ENCODE measurements at places on chromosomes 1 and 21.

GRCh38 chr1:109531380-109531779, 8.3 kb upstream of the GPR61 start:
- no peak for DNase-seq
- H3K4me3 ChIP-seq, result no peak overlapping the region
- H3K27me3 ChIP-seq, result no peaks in the 10 kb centered on the region
- H3K27ac ChIP-seq, result no peak overlapping the region

DNA sequence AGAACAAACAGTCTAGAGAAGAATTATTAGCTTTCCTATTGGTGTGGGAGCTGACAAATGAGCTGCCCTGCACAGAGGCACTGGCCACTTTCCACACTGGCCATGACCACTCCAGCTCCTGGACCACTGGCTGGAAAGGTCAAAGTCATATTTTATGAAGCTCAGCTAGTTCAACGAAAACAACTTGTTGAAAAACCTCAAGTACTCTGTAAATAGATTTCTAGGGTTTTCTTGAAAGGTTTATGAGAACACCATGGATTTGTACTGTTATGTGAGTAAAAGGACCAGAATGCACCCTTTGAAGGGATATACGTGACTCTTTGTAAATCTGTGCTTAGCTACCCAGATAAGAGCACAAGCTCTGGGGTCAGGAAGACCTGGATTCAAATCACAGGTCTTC, 54.5 kb upstream of the FGGY start:
- no peak overlapping the region for H3K27ac ChIP-seq
- no peaks in the 10 kb centered on the region for H3K36me3 ChIP-seq
- no peak overlapping the region for H3K4me3 ChIP-seq

GRCh38 chr1:219824338-219824737, 104.0 kb downstream of the SLC30A10 start:
- no peak overlapping the region for H3K4me3 ChIP-seq
- no peaks in the 10 kb centered on the region for H3K4me1 ChIP-seq
- no peak for DNase-seq
- no peaks in the 10 kb centered on the region for H3K36me3 ChIP-seq
- H3K27me3 ChIP-seq, result no peaks in the 10 kb centered on the region

DNA sequence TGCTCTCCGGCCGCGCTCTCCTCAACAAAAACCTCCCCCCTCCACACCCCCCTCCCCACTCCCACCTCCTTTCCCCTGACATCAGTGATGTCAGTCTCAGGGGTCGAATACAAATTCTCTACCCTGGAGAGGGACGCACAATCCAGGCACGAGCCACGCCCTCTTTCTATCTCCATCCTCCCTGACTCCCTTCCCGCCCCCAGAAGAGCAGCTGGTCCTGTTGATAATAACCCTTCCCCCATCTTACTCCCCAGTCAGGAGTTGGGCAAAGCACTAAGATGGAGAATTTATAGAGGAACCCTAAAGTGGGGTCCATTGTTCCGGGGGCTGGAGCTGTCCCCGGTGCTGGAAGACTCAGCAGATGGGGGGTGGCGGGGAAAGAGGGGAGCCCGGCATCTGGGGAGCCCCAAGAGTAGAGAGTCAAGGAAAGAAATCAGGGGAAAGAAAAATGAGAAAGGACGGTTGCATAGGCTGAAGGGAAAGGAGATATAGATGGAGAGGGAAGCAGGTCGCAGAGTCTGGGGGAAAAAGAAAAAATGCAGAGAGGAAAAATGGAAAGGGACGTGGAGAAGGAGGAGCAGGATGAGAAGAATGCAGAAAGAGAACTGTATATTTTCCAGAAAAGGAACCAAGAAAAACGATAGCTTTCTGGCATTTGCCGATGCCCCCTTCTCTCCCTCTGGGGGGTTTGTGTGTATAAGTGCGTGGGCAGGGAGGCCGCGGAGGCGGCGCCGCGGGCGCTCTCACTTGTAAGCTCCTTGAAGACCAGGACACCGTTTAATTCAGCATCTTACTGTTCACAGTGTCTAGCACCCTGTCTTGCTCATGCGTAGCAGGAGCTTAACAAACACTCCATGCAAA, at the start of gene CELF3:
Gene CELF3, minus strand, starts transcription at position 33 of the 861 bp plus-strand sequence. CDS start 783 bp downstream, outside the sequence.
- H3K36me3 ChIP-seq, result no peaks in the 10 kb centered on the region
- H3K4me1 ChIP-seq, result peaks cover 7% of the 10 kb centered on the region
- no peak within 1 kb of the TSS for H3K4me3 ChIP-seq
- H3K27me3 ChIP-seq, result peaks cover 78% of the 10 kb centered on the region
- peak; percentile 14 for DNase-seq
- H3K27ac ChIP-seq, result no peak within 1 kb of the TSS

GRCh38 chr1:182217071-182217470, 155.6 kb upstream of the ZNF648 start:
- H3K4me3 ChIP-seq, result no peak overlapping the region
- H3K27me3 ChIP-seq, result no peaks in the 10 kb centered on the region
- DNase-seq, result no peak

DNA sequence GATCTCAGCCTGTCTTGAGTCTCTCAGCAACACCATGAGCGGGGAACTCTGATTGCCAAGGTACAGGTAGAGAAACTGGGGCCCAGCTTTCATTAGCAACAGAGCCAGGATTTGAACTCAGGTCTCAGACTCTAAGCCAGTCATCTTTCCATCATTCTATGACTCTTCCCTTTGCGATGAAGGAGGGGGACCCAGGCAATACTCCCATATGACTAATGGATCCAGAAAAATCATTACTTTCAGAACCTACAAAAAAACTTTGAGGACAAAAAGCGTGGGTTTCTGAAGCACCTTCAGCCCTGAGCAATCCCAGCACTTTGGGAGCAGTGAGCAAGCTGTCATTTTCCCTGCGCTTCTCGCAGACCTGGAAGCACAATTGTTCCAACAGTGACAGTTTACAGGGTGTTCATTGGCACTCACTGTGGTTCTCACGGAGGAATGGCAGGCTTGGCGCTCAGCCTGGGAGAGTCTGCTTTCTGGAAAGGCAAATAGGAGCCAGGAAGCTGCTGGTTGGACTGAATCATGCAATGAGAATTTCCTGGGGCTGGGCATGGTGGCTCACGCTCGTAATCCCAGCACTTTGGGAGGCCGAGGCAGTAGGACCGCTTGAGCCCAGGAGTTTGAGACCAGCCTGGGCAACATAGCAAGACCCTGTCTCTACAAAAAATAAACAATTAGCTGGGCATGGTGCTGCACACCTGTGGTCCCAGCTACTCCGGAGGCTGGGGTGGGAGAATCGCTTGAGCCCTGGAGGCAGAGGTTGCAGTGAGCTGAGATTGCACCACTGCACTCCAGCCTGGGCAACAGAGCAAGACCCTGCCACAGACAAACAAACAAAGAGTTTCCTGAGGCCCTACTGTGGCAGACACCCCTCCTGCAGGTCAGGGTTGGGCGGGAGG, 40.1 kb downstream of the SLC2A7 start:
- no peak overlapping the region for H3K27ac ChIP-seq
- no peak overlapping the region for H3K4me3 ChIP-seq
- H3K36me3 ChIP-seq, result no peaks in the 10 kb centered on the region
- peaks cover 4% of the 10 kb centered on the region for H3K27me3 ChIP-seq
- DNase-seq, result no peak

- H3K4me1 ChIP-seq, result no peaks in the 10 kb centered on the region
- no peak for DNase-seq
- H3K27me3 ChIP-seq, result no peaks in the 10 kb centered on the region
- H3K27ac ChIP-seq, result no peak overlapping the region
- H3K36me3 ChIP-seq, result no peaks in the 10 kb centered on the region
- no peak overlapping the region for H3K4me3 ChIP-seq
Measured at GRCh38 chr1:246801241-246802020, 77.2 kb downstream of the SCCPDH start.

- H3K4me1 ChIP-seq, result no peaks in the 10 kb centered on the region
- H3K27me3 ChIP-seq, result no peaks in the 10 kb centered on the region
- no peak overlapping the region for H3K4me3 ChIP-seq
- no peak overlapping the region for H3K27ac ChIP-seq
Measured at GRCh38 chr1:76770979-76771378, 96.3 kb upstream of the ST6GALNAC5 start.

DNA sequence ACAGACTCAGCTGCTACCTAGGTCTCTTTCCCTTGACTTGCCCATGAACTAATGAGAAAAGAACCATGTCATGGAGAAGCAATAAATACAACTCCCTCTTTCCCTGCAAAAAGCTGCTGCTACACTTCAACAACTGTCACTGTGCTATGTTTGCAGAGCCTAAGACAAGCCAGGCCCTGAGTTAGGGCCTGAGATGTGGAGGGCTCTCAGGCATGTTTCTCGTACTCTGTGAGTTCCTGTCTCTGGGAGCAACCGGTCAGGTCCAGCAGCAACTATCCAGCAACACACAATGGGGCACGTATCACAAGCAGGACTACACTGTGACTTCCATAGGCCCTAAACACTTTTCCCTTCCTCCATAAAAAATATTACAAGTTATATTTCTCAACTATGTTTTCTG, 91.7 kb downstream of the JAK1 start:
- H3K27ac ChIP-seq, result no peak overlapping the region
- DNase-seq, result no peak
- no peak overlapping the region for H3K4me3 ChIP-seq
- no peaks in the 10 kb centered on the region for H3K27me3 ChIP-seq
- peaks cover 3% of the 10 kb centered on the region for H3K36me3 ChIP-seq

DNA sequence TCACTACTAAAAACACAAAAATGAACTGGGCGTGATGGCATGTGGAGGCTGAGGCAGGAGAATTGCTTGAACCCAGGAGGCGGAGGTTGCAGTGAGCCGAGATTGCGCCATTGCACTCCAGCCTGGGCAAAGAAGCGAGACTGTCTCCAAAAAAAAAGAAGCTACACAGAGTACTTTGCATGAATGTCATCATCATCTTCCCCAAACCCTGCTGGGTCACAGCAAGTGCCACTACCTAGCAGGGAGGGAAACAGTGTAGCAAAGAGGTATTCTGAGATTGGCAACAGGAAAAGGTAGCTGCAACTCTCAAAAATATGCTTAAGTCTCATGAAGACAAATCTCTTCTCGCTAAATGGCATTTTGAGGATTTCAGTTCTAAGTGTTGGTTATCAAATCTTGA, 12.8 kb downstream of the NDC1 start:
- no peaks in the 10 kb centered on the region for H3K4me1 ChIP-seq
- H3K27ac ChIP-seq, result no peak overlapping the region
- peaks cover 13% of the 10 kb centered on the region for H3K36me3 ChIP-seq
- DNase-seq, result no peak
- H3K4me3 ChIP-seq, result no peak overlapping the region

DNA sequence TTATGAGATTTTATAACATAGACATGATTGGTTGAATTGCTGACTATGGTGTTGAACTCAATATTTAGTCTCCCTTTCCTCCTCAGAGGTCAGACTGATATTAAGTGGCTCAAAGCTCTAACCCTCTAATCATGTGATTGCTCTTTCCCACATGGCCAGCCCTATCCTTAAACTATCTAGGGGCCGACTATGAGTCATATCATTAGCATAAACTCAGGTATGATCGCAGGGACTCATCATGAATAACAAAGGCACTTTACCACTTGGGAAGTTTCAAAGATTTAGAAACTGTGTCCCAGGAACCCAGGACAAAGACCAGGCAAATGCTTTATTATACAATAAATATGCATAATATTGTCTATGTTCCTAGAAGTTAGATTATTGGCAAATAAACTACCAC, 894.6 kb upstream of the NEGR1 start:
- no peak overlapping the region for H3K4me3 ChIP-seq
- H3K27me3 ChIP-seq, result no peaks in the 10 kb centered on the region
- H3K36me3 ChIP-seq, result no peaks in the 10 kb centered on the region
- no peaks in the 10 kb centered on the region for H3K4me1 ChIP-seq

DNA sequence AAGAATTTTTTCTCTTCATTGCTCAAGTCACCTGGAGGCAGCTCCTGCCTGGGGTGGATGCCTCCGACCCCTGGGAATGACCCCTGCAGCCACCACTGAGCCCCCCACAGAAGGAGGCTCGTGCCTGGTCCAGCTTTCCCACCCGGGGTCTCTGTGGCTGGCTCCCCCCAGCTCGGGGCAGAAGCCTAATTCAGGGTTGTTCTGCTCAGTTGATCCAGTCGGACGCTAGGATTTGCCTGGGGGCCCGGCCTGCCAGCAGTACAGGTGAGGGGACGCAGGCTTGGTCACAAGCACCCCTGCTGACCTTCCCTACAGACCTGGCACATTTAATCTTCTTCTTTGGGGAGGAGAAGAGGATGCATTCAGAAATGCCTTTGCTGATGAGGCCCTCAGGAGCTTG, 53.6 kb upstream of the POFUT2 start:
- no peaks in the 10 kb centered on the region for H3K36me3 ChIP-seq
- no peak for DNase-seq
- H3K27me3 ChIP-seq, result peaks cover 93% of the 10 kb centered on the region
- no peak overlapping the region for H3K4me3 ChIP-seq
- no peaks in the 10 kb centered on the region for H3K4me1 ChIP-seq

- H3K27me3 ChIP-seq, result no peaks in the 10 kb centered on the region
- no peaks in the 10 kb centered on the region for H3K36me3 ChIP-seq
- no peak for DNase-seq
Measured at GRCh38 chr21:25967901-25968438, 202.6 kb downstream of the APP start.

GRCh38 chr1:222064388-222065211, 322.7 kb upstream of the DUSP10 start:
- H3K4me3 ChIP-seq, result no peak overlapping the region
- H3K27me3 ChIP-seq, result no peaks in the 10 kb centered on the region
- no peaks in the 10 kb centered on the region for H3K36me3 ChIP-seq

GRCh38 chr1:47184090-47184821, 5.6 kb downstream of the PDZK1IP1 start:
- no peak overlapping the region for H3K27ac ChIP-seq
- no peaks in the 10 kb centered on the region for H3K4me1 ChIP-seq
- H3K27me3 ChIP-seq, result peaks cover 32% of the 10 kb centered on the region

DNA sequence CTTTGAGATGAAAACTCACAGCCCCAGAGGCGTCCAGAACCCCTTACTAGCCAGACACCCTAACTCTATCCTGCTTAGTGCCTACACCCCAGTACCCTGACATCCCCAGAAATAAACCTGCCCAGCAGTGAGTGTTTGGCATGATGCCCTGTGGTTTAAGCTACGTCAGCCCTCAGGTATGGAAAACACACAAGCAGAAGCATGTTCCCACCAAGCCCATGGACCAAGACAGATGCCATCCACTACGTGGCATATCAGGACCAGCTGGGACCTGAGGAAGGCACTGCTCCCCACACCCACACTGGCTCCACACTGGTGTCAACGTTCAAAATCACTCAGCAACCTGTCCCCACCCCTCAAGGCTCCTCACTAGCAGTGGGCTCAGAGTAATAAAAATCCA, 116.4 kb downstream of the SYT2 start:
- H3K4me3 ChIP-seq, result no peak overlapping the region
- DNase-seq, result no peak
- H3K36me3 ChIP-seq, result no peaks in the 10 kb centered on the region

GRCh38 chr1:25026730-25027450, 96.8 kb upstream of the RUNX3 start:
- no peaks in the 10 kb centered on the region for H3K36me3 ChIP-seq
- no peak for DNase-seq
- no peaks in the 10 kb centered on the region for H3K27me3 ChIP-seq

Measured in MM.1S (cell line).